Activated CD4-positive, alpha-beta T cell treated with anti-CD3 and anti-CD28 coated beads, Interleukin-2, amount 10 ng/mL, durations not matched to agents 24 days and 14 days (primary cell): ENCODE measurements at places on chromosomes 12 and 14. TPM values are rescaled to one million over a fixed set of nuclear protein-coding genes. Genes with fewer than 3 reads are reported as not detected.

- H3K27me3 ChIP-seq, result peaks cover 5% of the 10 kb centered on the region
- no peak for DNase-seq
- H3K36me3 ChIP-seq, result no peaks in the 10 kb centered on the region
- no peak overlapping the region for H3K4me3 ChIP-seq
- no peaks in the 10 kb centered on the region for H3K4me1 ChIP-seq
Measured at GRCh38 chr14:61965030-61965745, 203.0 kb downstream of the SNAPC1 start.

- peak; percentile 64 for DNase-seq
- H3K27ac ChIP-seq, result peak overlapping the region; percentile 68
- peaks cover 9% of the 10 kb centered on the region for H3K27me3 ChIP-seq
- H3K36me3 ChIP-seq, result peaks cover 1% of the 10 kb centered on the region
- H3K4me3 ChIP-seq, result peak overlapping the region; percentile 77
Measured at GRCh38 chr12:53343969-53344368, 7.8 kb upstream of the SP7 start.

- no peak overlapping the region for H3K27ac ChIP-seq
- no peak for DNase-seq
- no peaks in the 10 kb centered on the region for H3K4me1 ChIP-seq
- H3K4me3 ChIP-seq, result no peak overlapping the region
Measured at GRCh38 chr12:110930348-110931314, 10.3 kb upstream of the MYL2 start.

GRCh38 chr14:75520852-75521251, 1.4 kb upstream of the BATF start:
- H3K4me3 ChIP-seq, result peak overlapping the region; percentile 100
- H3K36me3 ChIP-seq, result peaks cover 37% of the 10 kb centered on the region
- DNase-seq, result peak; percentile 56
- H3K27ac ChIP-seq, result peak overlapping the region; percentile 100

DNA sequence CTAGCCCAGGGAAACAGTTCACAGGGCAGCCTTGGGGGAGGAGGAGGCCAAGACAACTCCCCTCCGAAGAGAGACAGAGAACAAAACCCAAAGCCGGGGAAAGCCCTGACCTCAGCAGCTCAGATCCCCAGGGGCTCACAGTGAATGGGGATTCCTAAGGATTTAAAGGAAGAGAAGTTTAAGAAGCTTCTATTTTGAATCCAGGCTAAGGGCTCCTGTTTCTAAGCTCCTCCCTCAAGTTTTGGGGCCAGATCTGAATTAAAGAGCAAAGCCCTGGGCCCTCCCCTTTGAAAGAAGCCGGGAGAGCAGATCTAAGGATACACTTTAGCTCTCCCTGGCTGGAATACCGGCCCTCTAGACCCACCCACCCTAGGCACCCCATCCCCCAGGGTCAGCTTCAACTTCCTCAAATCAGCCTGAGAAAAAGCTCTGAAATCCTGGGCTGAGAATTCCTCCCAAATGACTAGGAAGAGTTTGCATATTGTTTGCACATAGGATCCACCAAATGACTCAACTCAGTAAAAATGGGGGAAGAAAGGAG, 3.9 kb downstream of the KDM2B start:
- peak overlapping the region; percentile 64 for H3K4me3 ChIP-seq
- peaks cover 27% of the 10 kb centered on the region for H3K36me3 ChIP-seq
- H3K27me3 ChIP-seq, result no peaks in the 10 kb centered on the region
- DNase-seq, result no peak
- peaks cover 25% of the 10 kb centered on the region for H3K4me1 ChIP-seq
- H3K27ac ChIP-seq, result peak overlapping the region; percentile 32

GRCh38 chr12:58529114-58529665, 391.1 kb downstream of the LRIG3 start:
- H3K4me1 ChIP-seq, result no peaks in the 10 kb centered on the region
- DNase-seq, result no peak
- H3K36me3 ChIP-seq, result no peaks in the 10 kb centered on the region
- H3K27me3 ChIP-seq, result no peaks in the 10 kb centered on the region

DNA sequence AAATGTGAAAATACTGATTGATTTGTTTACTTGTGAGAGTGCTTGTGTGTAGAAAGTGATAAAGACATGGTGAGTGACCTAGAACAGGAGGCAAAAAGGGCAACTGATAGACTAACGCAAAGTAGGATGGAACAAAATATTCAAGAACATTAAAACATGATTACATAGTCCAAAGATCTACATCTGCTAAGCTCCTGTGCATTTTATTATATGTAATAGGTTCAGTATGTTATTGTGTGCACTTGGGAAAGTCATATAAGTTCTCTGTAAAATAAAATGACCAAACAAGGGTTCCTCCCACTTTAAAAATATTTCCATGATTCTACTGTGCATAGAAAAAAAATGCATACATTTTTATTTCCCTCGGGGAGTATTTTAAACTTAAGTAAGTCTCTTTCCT, 74.3 kb upstream of the GPHB5 start:
- DNase-seq, result no peak
- no peaks in the 10 kb centered on the region for H3K27me3 ChIP-seq

- peaks cover 7% of the 10 kb centered on the region for H3K27me3 ChIP-seq
- no peak overlapping the region for H3K27ac ChIP-seq
- peaks cover 35% of the 10 kb centered on the region for H3K4me1 ChIP-seq
- H3K36me3 ChIP-seq, result no peaks in the 10 kb centered on the region
Measured at GRCh38 chr12:57892232-57892972, 45.9 kb upstream of the CTDSP2 start.

The ASPG gene
- not detected in 2 replicates for total RNA-seq

- H3K4me1 ChIP-seq, result peaks cover 43% of the 10 kb centered on the region
- H3K27ac ChIP-seq, result peak overlapping the region; percentile 48
- H3K36me3 ChIP-seq, result no peaks in the 10 kb centered on the region
Measured at GRCh38 chr14:35336494-35337268, 44.5 kb downstream of the PSMA6 start.

DNA sequence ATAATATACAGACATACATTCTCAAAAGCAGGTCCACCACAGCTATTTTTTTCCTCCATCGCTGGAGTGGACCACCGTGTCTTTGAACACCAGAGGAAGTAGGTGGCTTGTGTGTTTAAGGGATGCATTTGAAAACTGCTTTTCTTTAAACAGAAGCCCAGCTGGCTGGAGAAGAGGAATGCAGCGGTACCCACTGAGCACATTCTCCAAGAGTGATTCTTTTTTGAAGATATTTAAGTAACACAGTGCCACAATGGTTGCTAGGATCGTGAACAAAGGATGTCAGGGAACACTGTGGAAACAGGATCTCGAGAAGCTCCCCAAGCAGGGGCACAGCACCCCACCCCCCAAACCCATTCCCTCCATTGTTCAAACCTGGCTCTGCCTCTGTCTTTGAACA, 286.6 kb upstream of the PWP1 start:
- peaks cover 1% of the 10 kb centered on the region for H3K36me3 ChIP-seq
- H3K27me3 ChIP-seq, result no peaks in the 10 kb centered on the region
- H3K4me1 ChIP-seq, result peaks cover 42% of the 10 kb centered on the region
- no peak for DNase-seq

- peaks cover 19% of the 10 kb centered on the region for H3K4me1 ChIP-seq
- no peak for DNase-seq
- no peak overlapping the region for H3K4me3 ChIP-seq
- no peaks in the 10 kb centered on the region for H3K27me3 ChIP-seq
- H3K27ac ChIP-seq, result no peak overlapping the region
Measured at GRCh38 chr14:74135426-74135825, 50.7 kb downstream of the LIN52 start.

The DPPA3 gene
- total RNA-seq, result not detected in 2 replicates

GRCh38 chr12:90871726-90872096, 83.3 kb downstream of the CCER1 start:
- no peak overlapping the region for H3K4me3 ChIP-seq
- no peaks in the 10 kb centered on the region for H3K4me1 ChIP-seq
- H3K27me3 ChIP-seq, result no peaks in the 10 kb centered on the region
- no peak overlapping the region for H3K27ac ChIP-seq

GRCh38 chr14:28677381-28677780, 89.2 kb upstream of the FOXG1 start:
- no peaks in the 10 kb centered on the region for H3K4me1 ChIP-seq
- no peaks in the 10 kb centered on the region for H3K27me3 ChIP-seq
- no peak for DNase-seq
